ENCODE measurements at places on chromosomes 7 and 10.
A peak's percentile ranks its signal among the peaks of the same experiment; 100 is the strongest.

DNA sequence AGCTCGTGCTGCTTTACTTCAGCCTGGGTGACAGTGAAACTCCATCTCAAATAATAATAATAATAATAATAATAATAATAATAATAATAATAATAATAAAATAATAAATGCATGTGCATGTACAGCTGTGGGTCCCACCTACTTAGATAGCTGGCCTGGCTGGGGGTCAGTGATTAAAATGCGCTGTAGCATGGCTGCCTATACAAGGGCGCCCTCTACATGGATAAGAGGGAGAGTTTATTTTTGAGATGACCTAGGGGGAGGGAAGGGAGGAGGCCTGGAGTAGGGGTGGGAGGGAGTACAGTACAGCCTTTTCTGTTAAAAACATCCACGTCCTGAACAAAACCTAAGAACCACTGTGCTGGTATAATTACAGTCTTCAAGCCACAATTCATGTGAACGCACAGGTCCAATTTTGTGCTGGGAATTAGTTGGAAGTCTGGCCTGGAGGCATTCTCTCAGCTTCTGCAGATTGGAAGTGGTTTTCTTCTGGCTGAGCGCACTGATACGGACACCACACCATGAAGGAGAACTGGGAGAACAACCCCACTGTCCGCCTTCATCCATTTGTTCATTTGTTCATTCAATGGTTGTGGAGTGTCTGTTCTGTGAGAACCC lies 146.5 kb downstream of the TMEM178B start:
- no peak for DNase-seq

- DNase-seq, result peak; percentile 59
Measured at GRCh38 chr10:35355971-35356724, 19.8 kb downstream of the CCNY start.

DNA sequence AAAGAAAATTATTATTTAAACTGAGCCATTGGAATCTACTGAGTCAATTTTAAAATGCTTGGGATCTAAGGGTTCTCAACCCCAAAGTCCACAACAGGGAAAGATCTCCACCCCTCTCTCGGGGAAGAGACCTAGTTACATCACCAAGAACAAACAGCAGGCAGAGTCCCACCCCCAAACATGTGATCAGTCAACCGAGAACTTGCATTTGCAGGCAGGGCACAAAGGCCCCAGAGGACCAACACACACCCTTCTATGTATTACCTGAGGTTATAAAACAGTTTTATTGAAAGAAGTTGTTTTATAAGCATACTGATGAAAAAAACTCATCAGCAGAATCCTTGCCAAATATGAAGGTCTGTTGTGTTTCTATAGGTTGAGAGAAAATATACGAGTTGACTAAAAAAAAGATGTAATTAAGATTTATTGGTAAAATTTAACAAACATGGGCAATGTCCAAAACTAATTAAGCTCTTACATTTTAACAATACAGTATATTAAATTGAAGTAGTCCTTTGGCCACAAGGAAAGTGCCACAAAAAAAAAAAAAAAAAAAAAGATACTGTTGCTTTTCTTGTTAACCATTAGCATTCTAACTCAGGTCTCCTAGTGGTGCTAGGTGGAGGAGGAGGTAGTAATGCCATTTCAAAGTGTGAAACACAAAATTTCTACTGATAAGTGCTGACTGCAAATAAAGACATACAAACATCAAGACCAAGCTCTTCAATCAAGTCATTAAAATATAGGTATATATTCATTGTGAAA lies 975 bp upstream of the USP54 start:
- peak; percentile 13 for DNase-seq

- DNase-seq, result no peak
Measured at GRCh38 chr10:87660484-87661133, 931 bp downstream of the PAPSS2 start.

- no peak for DNase-seq
Measured at GRCh38 chr7:100614308-100614861, 2.0 kb downstream of the MOSPD3 start.

- DNase-seq, result no peak
Measured at GRCh38 chr10:123250640-123251039, 96.4 kb downstream of the BUB3 start.

DNA sequence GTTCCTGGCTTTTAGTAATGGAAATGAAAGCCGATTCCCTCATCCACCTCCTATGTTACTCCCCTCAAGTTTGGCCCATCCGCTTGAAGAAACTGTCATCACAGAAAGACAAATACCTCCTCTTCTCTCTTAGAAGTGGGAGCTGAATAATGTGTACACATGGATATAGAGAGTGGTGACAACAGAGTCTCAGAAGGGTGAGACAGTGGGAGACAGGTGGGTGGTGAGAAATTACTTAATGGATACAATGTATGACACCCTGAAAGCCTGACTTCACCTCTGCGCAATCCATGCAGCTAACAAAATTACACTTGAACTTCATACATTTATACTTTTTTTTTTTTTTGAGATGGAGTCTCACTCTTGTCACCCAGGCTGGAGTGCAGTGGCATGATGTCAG lies 217.5 kb downstream of the SKIDA1 start:
- no peak for DNase-seq

GRCh38 chr10:96275685-96276418 lies 4.5 kb upstream of the BLNK start:
- no peak for DNase-seq

DNA sequence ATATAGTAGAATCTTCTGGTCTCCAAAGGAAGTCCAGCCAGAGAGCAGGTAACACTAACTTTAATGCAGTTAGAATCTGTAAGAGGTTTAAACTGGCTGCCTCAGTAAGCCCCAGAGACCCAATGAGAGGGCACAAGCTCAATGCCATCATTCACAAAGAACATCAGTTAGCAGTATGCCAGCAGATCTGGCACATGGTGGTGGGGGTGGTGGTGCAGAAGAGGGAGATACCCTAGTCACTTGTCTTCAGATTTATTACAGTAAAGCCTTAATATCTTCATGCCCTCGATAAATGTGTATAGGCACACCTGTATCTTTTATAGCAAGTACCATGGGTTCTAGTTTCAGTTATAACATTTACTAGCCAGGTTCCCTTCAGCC lies 86.2 kb downstream of the SORBS1 start:
- DNase-seq, result no peak

- DNase-seq, result no peak
Measured at GRCh38 chr7:35714407-35714806, 19.5 kb upstream of the HERPUD2 start.

DNA sequence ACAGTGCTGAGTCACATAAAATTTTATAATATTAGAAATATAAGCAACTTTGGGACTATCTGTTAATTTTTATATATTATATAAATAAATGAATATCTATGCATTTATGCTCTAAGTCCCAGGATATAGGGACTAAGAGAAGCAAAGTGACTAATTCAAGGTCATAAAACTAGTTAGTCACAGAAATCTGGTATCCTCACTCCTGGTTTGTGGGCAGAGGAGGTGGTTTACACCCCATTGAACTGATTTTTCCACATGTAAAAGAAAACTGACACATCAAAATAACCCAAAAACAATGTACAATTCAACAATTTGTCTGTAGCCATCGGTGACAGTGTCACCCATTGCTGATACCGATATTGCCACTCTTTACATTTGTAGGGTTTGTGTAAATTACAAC lies 3.0 kb downstream of the PCLO start:
- no peak for DNase-seq

- no peak for DNase-seq
Measured at GRCh38 chr7:113912876-113913275, 5.9 kb downstream of the PPP1R3A start.

DNA sequence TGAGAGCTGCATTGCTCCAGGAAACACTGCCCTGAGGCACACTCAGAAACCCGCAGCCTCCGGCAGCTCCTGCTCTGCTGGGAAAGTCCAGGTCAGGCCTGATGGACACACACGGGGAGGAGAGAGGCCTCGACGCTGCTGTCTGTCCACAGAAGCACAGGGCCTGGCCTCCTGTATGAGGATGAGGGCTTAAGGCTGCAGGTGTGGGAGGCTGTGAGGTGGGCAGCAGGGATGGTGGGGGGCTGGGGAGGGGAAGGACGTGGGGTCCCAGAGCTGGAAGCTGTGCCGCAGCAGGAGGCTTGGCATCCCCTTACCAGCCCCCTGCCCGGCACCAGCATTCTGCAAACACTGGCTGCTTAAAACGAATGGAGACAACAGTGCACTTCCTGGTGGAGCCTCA lies 186.2 kb downstream of the DNAJB6 start:
- no peak for DNase-seq

DNA sequence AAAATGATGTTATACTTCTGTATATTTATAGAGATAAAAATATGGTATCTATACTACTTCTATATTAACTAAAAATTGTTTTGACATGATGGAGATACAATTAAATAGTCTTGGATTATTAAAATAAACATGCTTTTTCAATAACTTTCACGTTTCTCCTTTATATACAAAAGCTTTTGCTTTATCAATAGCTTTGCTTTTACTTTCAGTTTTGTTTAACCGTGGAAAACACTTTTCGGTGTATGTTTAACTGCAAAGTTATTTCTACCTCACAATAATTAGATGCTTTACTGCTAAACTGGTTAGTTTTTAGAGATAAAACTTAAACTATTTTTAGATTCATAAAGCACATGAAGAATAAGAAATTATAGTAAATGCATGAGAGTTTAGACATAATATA lies 432.1 kb upstream of the PCDH15 start:
- no peak for DNase-seq

DNA sequence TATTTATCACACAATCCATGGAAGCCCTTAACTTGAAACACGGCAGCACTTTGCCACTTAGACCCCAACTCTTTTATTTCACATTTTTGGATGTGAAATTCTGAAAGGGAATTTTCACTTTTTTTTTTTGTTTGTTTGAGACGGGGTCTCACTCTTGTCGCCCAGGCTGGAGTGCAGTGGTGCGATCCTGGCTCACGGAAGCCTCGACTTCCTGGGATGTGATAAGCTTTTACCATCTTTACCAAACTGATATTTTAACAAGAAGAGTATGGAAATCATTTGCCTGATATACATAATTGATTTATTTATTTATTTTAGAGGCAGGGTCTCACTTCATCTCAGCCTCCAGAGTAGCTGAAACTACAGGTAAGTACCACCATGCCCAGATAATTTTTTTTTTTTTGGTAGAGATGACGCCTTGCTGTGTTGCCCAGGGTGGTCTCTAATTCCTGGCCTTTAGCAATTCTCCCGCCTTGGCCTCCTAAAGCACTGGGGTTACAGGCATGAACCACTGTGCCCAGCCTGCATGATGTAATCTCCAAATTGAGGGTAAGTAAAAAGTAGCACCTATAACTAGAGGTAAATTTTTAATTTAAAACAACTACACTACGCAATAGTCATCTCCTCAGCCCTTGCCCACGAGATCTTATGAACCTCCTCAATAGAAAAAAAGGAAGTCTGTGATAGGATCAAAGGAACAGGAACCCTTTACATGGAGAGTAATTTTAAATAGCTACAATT lies 180.7 kb upstream of the KLF14 start:
- no peak for DNase-seq

- no peak for DNase-seq
Measured at GRCh38 chr10:3533296-3533695, 251.7 kb downstream of the KLF6 start.

GRCh38 chr10:43201545-43202131 lies 63.4 kb downstream of the CSGALNACT2 start:
- DNase-seq, result no peak

- no peak for DNase-seq
Measured at GRCh38 chr7:64879800-64880199, 23.3 kb upstream of the ZNF273 start.

DNA sequence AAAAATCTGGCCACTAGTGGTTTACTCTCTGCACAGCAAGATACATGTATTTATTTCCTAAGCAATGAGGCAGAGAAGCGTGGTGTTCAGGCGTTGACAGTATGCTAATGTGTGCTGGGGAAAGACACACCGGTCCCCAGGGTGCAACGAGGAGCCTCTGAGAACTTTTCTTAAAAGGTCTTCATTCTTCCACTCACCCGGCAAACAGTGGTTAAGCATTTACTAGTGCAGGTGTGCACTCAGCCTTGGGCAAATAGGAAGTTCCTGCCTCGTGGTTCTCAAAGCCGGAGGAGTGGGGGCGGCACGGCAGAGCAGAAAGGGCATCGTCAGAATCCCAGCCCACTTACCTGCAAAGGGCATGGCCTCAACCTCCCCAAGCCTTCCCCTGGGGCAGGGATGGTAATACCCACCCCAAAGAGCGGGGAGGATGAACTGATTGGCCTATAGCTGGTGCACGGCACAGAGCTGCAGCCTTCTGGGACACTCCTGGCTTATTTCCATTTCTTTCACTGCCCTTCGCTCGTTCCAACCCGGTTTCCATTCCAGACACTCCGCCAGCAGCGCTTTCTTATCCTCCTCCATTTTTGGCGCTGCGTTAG lies 184.3 kb upstream of the CTBP2 start:
- DNase-seq, result no peak

- DNase-seq, result no peak
Measured at GRCh38 chr7:112504093-112504695, 23.4 kb downstream of the LSMEM1 start.

DNA sequence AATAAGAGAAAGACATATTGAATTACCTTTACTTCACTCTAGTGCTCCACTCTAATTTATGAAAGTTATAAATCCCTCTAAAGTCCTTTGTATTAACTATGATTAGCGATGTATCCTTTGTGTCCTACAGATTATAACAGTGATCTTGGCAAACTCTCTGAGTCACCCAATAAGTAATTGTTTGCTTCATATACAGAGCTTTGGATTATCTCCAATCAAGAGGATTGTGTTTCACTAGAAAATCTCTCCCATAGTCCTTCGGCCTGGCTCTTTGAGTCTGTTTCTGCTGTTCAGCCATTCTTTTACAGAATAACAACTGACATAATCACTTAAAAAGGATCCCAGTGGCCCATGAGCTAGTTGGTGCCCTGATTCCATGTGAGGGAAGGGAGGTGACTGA lies 9.5 kb downstream of the LMOD2 start:
- DNase-seq, result no peak

- DNase-seq, result no peak
Measured at GRCh38 chr10:46062723-46063428, 16.8 kb upstream of the MSMB start.

DNA sequence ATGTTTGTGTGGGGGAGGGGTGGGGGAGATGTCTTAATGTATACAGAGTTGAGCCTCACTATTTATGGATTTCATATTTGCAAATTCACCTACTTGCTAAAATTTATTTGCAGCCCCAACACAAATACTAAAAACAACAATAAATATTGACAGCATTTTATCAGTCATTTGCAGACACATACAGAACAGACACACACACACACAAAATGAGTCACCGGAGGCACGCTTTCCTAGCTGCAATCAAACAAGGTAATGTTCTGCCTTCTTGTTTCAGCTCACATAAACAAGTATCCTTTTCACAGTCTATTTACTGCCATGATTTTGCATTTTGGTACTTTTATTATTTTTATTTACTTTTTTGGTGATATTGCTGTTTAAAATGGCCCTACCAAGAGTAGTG lies 88.5 kb downstream of the IPMK start:
- DNase-seq, result no peak

DNA sequence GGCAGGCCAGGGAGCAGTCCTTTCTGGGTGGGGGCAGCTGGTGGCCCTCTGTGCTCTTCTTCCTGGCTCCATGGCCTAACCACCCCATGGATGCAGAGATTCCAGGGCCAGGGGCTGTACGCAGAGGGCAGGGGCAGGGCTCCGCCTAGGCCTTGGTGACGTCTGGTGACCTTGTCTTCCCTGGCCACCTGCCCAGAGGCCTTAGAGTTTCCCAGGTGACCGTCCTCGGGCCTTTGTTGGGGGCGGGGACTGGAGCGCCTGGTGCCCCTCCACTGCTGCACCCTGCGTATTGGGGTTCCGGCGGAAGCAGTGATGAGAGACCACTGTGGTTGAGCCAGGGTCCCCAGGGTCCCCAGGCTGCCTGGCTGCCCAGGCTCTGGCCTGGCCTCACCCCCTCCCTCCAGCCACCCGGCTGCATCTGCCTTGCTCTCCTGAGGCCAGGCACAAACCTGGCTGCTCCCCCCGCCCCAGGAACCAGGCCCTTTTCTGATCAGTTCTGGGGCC lies 10.3 kb downstream of the PWWP2B start:
- DNase-seq, result no peak

Measured in activated CD4-positive, alpha-beta T cell treated with anti-CD3 and anti-CD28 coated beads, Interleukin-2, amount 50 U/mL, for 48 hours (primary cell).